ENCODE measurements at places on chromosomes 5 and 9.

DNA sequence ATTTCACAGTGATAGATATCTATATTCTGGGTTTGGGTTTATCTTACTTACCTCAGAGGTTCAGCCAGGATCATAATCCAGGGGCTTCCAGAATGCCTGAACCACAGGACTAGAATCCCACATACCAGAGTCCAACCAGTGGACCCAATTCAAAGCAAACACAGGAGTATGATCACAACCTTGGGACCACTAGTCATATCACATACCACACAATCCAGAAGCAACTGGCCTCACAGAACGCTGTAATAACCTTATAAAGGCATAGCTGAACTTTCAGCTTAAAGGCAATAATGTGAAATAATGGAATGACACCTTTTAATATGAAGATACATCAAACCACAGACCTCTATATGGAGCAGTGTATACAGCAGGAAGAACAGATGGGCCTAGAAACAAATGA lies 25.3 kb downstream of the RAPGEF6 start:
- DNase-seq = no peak

GRCh38 chr5:62649476-62650113 lies 71.0 kb downstream of the LRRC70 start:
- no peak for DNase-seq

GRCh38 chr9:7209016-7209715 lies 451.4 kb downstream of the KDM4C start:
- no peak for DNase-seq

- DNase-seq = no peak
Observed at GRCh38 chr9:129040113-129040643, 3.8 kb downstream of the MIGA2 start.

GRCh38 chr9:86046071-86046636 lies 53.2 kb downstream of the GOLM1 start:
- DNase-seq = no peak

DNA sequence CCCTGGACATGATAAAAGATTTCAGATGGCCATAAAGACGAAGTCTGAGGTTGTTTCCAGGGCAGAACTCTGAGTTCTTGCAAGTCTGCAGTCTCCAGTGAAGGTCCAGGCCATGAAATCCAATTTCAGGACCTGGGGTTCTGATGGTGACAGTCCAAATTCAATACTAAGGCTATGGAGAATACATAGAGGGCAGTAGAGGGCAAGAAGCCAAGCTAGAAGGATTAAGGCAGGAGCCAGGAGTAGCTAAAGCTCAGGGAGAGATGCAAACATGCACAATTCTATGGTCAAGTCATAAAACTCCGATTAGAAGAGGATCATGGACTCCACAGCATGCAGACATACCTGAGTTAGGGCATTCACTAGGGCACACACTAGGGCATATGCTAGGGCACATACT lies 11.4 kb downstream of the SLIT3 start:
- DNase-seq = no peak

DNA sequence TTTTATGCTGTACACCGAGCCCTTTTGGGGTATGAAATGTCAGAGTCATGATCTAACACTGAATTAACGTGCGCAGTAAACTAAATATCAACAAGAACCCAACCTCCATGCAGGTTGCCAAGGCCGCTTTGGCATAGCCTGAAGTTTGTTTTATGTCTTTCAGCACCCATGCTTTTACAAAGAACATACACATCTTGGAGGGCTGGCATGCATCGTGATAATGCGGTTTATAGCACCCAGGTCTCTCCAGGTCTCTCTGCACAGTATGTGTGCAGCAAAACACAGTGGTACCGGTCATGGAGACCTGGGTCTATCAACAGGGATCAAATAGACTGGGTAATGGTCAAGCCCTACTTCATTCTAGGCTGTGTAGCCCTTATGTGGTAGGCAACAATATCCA lies 11.8 kb downstream of the NPR3 start:
- no peak for DNase-seq

- DNase-seq = no peak
Observed at GRCh38 chr5:128782446-128782845, 182.8 kb upstream of the SLC27A6 start.

GRCh38 chr5:94181895-94182294 lies 436.5 kb downstream of the KIAA0825 start:
- DNase-seq = no peak

DNA sequence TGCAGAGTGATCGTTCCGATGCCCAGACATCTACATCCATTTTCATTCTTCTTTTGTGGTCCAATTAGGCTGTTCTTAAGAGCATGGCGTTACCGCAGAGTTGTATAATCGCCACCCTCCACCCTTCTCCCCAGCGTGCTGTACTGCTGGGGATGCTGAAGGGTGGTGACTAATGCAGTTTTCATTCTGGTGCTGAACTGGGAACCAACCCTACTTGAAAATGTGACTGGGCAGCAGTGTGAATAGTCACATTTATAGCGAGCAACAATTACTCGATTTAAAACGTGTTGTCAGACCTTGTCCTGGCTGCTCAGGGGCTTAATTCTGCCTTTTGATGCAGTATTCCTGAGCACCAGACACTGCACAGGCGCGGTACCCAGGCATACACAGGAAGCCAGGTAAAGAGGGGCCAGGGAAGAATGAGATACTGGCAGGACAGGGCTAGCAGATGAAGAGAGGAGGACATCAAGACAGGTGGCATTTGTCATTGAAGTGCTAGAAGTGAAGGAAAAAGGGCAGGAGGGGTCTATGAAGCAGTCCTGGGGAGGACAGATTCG lies 719 bp upstream of the ISCA1 start:
- DNase-seq = no peak

- no peak for DNase-seq
Observed at GRCh38 chr9:72524820-72525540, 3.6 kb downstream of the TMC1 start.

DNA sequence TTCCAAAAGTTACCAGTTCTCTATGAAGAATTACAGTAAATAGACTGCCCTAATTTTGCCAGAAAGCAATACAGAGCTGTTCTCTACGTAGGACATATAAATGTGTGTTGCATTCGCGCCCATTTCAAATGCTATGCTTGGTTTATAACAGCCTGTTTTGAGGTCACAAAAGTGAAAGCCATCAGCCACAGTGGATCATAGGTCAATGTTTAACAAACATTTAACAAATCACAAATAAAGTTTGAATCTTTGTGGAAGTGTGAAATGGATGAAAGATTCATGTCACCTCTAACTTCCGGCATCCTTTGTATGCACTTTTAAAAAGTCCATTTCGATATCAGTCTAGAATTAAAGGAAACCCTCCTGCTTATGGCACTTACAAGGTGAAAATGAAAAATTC lies 371.3 kb downstream of the GLIS3 start:
- DNase-seq = no peak

GRCh38 chr5:77630114-77630680 lies 8.3 kb downstream of the OTP start:
- DNase-seq = no peak

- no peak for DNase-seq
Observed at GRCh38 chr5:140207250-140207964, 32.4 kb downstream of the CYSTM1 start.

DNA sequence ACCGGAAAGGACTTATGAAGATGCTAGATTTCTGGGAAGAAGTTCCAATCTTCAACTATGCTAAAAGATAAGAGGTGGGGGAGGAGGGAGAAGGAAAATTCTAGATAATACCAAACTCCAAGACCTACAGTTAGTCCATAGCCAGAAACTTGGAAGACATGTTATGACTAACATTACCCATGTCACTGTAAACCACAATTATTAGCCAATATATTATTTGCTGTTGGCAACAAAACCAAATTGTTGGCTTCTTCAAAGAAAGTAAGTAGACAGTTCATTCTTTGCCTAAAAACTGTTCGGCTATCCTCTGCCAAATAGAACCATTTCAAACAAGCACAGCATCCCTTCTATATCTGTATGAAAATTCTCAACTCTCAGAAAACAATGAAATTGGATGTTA lies 25.1 kb downstream of the PRLR start:
- DNase-seq = no peak

DNA sequence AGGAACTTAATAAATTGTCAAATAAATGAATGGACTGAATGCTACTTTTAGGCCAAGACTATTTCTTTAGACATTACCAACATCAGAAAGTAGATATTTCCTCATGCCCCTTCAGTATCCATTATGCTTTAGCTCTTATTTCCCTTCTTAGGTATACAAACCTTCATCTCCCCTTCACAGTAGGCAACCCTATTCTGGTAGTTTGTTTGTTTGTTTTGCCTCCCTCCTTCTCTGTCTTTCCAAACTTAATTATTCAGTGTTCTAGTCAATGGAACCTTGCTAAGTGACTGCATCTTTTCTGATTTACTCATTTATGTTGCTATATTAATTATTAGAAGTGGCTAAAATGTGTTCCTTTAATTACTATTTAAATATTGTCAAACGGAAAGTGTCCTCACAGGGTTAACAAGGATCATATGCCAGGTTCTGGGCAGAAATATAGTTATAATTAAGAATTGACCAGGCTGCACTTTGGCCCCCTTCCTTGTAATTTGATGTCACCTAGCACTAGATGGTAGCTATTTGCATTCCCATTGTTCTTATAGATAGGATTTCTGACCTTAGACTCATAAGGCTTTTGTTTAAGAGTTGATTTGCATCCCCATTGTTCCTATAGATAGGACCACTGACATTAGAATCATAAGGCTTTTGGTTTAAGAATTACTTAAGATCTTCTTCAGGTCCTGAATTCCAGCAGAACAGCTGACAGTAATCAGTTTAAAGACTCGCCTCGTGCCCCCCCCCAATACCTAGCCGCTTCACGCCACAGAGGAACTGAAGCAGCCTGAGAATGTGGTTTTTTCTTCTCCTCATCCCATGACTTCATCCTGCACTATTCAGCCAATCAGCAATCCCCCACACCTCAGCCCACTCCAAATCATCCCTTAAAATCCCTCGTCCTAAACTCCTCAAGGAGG lies 84.4 kb upstream of the NUDT12 start:
- DNase-seq = no peak

GRCh38 chr9:17068671-17069070 lies 66.2 kb upstream of the CNTLN start:
- DNase-seq = no peak

DNA sequence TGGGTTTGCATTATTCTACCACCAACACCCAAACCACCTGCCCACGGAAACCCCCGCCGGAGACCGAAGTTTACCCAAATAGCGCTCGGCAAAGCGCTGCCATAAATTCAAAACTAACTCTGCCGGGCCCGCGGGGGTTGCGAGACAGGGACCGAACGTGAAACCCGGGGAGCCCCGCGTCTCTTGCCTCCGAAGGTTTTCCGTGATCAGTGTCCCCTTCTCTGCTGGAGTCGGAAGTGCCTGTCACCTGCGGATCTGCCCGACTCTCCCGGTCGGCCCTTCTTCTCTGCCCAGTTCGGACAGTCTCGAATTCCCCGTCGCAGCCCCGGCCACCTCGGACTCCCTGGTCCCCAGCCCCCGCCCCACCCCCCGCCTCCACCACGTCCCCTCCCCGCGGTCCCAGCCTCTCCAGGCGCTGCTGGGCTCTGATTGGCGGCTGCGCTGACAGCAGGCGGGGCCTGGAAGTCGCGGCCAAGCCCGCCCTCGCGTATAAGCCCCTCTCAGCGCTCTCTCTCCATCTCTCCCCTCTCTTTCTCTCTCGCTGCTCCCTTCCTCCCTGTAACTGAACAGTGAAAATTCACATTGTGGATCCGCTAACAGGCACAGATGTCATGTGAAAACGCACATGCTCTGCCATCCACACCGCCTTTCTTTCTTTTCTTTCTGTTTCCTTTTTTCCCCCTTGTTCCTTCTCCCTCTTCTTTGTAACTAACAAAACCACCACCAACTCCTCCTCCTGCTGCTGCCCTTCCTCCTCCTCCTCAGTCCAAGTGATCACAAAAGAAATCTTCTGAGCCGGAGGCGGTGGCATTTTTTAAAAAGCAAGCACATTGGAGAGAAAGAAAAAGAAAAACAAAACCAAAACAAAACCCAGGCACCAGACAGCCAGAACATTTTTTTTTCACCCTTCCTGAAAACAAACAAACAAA lies at the start of gene RORB:
Gene RORB, plus strand, starts transcription at position 517 of the 929 bp plus-strand sequence. CDS start 642 bp downstream, outside the sequence.
- DNase-seq = peak; percentile 1

- peak; percentile 4 for DNase-seq
Observed at GRCh38 chr9:32251539-32251938, 132.9 kb upstream of the ACO1 start.

GRCh38 chr9:96491880-96492525 lies 42.0 kb downstream of the HABP4 start:
- DNase-seq = no peak

GRCh38 chr9:74848153-74848525 lies 39.6 kb downstream of the TRPM6 start:
- DNase-seq = no peak

- DNase-seq = no peak
Observed at GRCh38 chr9:73216100-73216499, 64.4 kb downstream of the ANXA1 start.

DNA sequence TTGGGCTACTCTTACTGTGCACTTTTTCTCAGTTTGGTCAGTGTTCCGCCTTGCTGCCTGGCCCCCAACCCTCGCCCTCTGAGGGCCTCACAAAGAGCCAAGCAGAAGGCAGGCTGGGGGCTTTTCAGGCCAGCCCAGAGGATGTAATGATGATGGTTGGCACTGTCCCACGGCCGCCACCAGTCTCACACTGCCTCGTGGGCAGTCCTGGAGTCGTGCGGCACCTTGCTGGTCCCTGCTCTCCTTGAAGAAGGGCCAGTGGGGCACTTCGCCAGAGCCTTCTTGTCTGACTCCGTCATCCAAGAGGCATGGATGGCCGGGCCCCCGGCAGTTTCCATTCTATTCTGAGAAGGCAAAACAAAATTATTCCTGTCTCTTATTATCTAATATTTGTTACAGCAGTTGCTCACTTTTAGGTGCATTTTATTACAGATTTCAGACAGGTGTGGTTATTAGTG lies 21.0 kb downstream of the TENT4A start:
- DNase-seq = no peak

DNA sequence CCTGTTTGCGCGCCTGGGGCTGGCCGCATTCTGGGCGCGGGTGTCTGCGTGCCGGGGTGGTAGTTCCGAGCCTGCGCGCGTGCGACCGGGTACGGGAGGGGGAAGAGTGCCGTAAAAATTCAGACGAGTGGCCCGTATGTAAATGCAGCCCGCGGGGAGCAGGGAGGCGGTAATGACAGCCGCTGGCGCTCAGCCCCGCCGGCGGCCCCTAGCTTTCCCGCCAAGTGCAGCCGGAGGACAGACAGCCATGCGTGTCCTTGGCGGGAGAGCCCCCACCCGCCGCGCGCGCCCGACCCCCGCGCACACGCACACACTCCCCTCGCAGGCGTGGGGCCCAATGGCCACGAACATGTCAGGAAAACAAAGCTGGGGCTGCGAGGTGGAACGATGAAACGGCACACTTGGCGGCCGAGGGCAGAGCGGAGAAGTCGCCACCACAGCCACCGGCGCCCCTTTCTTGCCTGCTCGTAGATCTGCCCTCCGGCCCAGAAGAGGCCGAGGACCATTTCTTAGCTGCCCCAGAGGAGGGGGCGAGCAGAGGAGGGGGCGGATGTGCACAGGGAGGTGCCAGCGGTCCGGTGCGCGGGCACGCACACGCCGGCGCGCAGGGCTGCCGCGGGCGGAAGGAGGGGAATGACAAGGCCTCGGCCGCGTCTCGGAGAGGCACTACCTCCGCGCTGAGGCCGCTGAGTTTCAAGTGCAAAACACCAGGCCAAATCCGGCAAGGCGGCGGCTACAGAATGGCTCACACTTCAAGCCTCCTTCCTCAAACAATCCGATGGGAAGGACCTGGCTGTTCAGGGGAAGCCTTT lies 208.4 kb downstream of the MEF2C start:
- no peak for DNase-seq

Data from stimulated activated naive CD4-positive, alpha-beta T cell (primary cell).